ENCODE measurements at places on chromosomes 13 and 19. TPM values are rescaled to one million over a fixed set of nuclear protein-coding genes. Genes with fewer than 3 reads are reported as not detected.

ZNF568 gene
- total RNA-seq: 10.3 TPM

SPTBN4 gene
- total RNA-seq: 3.5 TPM

ZNF528 gene
- total RNA-seq: 30.3 TPM

FPR2 gene
- not detected for total RNA-seq

FCER2 gene
- 0.86 TPM for total RNA-seq

CRB3 gene
- total RNA-seq: 75.9 TPM

- peak; percentile 17 for DNase-seq
These were observed 122.9 kb downstream of the OLFM4 start for GRCh38 chr13:53151336-53152056.

- DNase-seq: no peak
These were observed 33.1 kb upstream of the ZNF331 start for GRCh38 chr19:53504885-53505284.

DNA sequence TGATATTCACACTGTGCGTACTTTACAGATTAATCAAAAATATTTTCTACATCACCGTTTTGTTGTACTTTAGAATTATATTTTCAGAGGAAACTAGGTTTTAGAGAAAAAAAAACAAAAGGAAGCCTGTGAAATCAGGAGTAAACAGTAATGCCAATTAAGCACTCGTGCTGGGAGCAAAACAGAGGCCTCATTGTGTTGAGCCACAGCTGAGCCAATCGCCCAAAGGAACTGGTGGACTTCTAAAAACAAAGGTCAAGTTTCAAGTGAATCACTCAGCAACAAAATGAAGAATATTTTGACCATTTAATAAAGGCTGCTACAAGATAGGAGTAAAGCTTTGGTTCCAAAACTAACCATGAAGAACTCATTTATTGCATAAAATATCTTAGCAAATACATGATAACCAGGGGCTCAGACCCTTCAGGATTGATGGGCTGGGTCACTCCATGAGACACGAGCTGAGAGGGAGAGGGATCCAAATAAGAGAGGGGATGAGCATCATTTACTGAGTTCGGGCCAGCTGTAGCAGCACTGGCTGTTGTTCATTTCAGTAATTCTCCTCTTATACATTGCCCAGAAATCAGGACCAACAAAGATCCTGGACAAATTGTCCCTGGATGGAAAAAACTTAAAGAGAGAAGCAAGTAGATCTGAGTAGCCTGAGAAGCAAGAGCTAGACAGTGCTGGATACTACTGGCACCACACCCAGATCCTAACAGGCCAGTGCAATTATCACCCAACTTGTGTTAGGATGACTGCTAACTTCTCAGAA, 8.3 kb upstream of the NALCN start:
- DNase-seq: no peak

- DNase-seq: no peak
These were observed at the start of gene ATP1A3 for GRCh38 chr19:41993612-41994483. ATP1A3 (minus strand) TSS chr19:41994230; CDS start chr19:41994076, 154 bp downstream.

DNA sequence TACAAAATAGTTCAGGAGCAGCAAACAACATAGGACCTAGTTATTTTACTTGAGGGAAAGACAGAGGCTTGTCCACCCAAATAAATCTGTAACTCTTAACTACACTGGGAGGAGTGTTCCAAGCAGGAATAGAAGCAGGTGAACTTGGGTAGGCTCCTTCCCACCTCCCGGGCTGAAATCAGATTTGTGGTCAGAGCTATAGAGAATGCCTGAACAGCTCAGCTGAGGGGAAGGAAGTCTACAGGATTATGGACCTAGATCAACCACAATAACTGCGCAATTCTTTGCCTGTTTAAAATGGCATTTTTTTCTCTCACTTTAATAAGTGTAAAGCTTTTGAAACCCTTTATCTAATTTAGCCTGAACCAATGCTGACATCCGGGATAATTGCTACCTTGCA, 73.5 kb upstream of the IRS2 start:
- DNase-seq: no peak

Measured in mucosa of gallbladder (tissue), 1 donor.